Suppressor macrophage treated with lipopolysaccharide for 1 hour (primary cell): ENCODE measurements at places on chromosomes 4 and X.

DNA sequence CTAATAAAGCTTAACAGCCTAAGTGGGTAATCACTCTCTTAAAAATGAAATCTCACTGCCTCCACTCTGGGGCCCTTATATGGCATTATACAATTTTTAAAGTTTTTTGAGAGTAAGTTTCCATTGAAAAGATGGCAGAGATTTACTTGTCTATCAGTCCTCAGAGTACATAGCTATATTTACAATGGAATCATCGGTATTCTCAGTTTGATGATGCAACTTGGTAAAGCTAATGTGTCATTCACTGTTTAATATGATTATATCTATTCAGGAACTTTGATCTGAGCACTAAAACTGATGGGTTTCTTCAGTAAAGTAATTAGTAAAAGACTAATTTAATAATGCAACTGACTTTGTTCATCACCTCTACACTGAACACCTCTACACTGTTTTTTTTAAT is 51.6 kb downstream of the CT47B1 start:
- no peak for DNase-seq

GRCh38 chr4:25790024-25790423 is 72.8 kb downstream of the SEL1L3 start:
- DNase-seq: no peak

GRCh38 chrX:84415140-84415539 is 87.1 kb downstream of the HDX start:
- DNase-seq: peak; percentile 28

- no peak for DNase-seq
Measured at GRCh38 chrX:22155126-22155525, 117.6 kb upstream of the CBLL2 start.

DNA sequence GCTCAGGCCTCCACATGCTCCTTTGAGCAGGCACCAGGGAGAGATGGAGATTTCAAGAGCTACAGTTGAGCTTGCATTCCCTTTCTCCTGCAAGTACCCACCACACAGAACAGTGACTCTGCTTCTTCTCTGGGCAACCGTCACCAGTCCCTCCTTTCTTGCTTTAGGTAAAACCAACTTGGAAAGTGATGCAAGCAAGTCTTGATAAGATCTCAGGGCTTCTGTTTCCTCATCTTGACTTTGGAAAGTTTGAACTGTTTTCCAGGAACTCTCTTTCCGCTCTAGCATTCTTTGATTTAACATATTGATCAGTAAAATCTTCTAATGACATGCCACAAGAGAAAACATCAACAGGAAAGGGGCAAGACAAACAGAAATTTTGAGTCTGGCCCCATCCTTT is 73.7 kb downstream of the USP46 start:
- DNase-seq: no peak

GRCh38 chr4:52627876-52628275 is 31.2 kb downstream of the USP46 start:
- DNase-seq: peak; percentile 5

DNA sequence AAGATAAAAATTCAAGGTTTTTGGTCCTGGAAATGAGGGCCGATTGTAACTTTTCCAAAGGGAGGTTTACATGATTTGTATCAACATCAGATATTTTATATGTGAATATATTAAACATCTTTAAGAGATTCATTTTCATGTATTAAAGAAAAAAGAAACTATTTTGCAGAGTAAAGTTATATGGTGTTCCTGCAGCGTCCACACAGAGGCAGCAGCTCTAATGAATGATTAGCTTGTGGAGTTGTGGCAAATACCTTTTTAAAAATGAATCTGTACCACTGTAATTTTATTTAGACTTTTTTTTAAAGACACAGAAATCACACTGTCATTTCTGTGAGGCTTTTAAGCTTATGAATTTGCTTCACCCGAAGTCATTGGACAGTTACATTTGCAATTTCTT is 25.6 kb upstream of the FHDC1 start:
- no peak for DNase-seq

DNA sequence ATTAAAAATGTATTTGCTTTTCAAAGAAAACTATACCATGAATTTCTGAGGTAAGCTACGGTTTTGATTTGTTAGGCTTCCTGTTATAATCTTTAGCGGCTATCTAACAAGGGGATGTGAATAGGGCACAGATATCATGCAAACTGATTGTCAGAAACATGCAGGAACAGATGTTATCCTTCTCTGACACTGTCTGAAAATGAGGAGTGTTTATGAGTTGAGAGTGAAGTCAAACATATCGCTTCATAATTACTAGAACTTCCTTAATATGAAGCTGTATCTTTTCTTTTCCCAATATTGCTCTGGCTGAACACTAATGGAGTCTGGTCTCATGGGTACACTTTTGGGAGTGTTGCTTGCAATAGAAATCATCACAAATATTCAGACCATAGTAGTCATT is 16.3 kb upstream of the SULT1B1 start:
- DNase-seq: no peak
